NCI-H2171 treated with DMSO at 0.1 percent for 48 hours (cell line): ENCODE measurements at places on chromosomes 11 and 22.

- peak; percentile 68 for DNase-seq
Measured at GRCh38 chr11:95790933-95791708, 823 bp downstream of the CEP57 start.

DNA sequence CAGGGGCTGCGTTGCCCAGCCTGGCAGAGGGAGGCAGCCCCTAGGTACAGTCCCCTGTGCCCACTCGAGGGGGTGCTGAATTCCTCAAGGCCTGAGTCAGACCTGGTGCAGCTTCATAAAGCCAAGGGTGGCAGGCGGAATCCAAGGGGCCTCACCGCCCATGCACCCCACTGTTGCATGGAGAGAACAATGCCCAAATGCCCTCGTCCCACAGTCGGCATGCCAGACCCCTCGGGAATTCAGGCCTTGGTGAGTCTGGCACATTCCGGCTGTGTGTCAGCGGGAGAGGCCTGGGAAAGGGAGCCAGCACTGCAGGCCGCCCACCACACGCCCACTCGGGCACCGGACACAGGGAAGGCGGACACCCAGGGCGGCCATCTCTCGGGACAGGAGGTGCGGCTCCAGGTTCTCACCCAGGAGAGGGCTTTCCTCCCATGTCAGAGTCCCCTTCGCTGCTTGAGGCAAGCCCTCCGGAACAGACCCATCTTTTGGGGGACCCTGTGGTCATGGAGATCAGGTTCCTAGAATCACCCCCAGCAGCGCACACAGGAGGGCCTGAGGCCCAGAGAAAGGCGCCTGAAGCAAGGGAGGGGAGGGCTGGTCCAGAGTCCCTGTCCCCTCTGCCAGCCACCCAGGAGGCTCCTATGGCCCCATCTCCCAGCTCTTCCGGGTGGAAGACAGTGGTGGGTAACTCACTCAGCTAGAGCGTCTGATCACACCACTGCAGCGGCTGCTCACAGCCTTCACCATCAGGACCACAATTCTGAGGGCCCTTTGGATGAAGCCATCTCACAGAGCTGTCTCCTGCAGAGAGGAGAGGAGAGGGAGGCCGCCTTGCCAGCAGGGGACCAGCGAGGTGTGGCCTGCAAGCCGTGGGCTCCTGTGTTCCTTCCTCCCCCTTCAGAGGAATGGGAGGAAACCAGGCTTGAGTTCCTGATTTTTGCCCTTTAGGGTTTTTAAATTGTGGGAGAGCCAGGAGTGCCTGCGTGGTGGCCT is 31.6 kb upstream of the KCNQ1OT1 start:
- no peak for DNase-seq

- DNase-seq: no peak
Measured at GRCh38 chr11:2892215-2892966, 6.8 kb upstream of the CDKN1C start.

DNA sequence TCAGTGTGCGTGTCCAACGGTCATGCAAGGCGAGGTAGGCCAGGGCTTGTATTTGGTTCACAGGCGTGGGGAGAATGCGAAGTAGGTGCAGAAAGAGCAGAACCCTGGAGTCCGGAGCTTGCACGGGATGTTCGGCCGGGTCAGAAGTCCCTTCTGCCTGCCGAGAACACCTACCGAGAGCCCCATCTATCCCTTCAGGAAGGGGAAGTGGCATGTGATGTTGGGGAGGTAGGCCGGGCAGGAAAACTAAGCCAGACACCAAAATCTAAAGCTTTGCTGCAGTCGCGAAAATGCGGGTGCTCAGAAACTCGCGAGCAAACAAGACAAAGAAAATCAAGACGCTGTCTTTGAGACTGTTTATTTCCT is 435 bp upstream of the TAF6L start:
- DNase-seq: no peak

DNA sequence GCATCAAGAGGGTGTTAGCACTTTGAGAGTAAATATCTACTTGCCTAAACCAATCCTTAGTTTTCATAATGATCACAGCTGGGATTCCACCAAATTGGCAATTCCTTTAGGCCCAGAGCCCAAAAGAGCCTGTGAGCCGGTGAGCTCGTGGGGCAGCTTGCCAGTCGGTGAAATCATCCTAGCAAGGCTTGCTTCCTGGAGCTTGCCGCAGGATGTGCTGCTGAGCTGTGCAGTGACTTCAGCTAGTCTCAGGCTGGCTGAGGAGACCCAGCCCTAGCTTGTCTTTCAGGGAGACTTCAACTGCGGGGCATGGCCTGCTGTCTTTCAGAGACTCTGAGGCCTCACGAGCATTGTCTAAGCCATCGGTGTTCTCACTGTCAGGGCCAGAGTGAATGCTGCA is 73.6 kb upstream of the SUSD2 start:
- DNase-seq: no peak

DNA sequence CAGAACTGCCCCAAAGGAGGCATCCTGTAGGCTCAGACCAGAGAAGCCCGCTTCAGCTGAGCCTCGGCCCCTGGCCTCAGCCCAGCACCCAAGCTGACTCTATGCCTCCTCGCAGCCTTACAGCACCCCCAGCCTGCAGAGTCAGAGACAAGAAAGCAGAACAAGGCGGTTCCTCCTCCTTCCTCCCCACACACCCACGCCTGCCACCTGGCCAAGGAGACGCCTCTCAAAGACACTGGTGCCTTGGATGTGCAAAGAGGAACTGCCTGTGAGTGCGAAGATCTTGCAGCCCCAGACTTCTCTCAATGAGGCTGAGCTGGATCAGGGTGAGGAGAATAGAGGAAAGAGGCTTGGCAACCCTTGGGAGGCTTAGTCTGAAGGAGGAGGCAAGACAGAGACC is 60.2 kb downstream of the PDE2A start:
- no peak for DNase-seq

- DNase-seq: no peak
Measured at GRCh38 chr11:70063121-70063520, 15.0 kb upstream of the ANO1 start.

GRCh38 chr11:7540830-7541555 is 27.2 kb downstream of the PPFIBP2 start:
- peak; percentile 1 for DNase-seq

DNA sequence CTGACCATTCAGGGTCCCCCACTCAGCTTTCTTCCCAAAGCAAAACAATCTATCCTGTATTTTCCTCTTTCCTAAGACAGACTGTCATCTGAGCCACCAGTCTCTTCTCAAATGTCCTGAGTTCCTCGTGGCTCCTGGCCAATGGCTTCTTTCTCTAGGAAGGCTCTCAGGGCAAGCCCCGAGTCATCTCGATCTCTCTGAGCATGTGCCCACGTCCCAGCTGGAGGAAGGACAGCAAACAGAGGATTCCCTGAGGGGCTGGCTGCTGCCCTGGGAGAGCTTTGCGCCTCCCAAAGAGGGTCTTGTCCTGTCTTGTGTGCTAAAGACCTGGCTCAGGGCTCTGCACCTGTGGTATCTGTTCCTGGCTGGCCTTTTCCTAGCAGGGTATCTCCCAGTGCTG is 8.3 kb downstream of the SLC37A2 start:
- no peak for DNase-seq

DNA sequence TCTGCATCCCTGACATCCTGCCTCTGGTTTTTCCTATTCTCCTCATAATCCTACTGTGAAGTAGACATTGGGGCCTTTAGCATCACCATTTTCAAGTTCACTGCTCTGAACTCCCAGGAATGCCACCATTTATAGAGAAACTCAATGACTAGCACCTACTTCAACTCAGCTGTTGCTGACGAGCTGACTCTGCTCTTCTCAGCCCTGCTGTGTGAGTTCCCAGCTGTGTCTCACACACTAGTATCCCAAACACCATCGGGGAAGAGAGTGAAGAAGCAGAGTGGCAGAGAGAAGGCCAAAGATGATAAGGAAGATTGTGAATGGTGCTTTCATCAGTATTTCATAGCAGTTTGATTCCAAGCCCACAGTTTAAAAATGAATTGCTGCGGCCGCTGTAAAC is 71.9 kb downstream of the PLEKHA7 start:
- no peak for DNase-seq
